ENCODE measurements at places on chromosomes 11 and 22.
A peak's percentile ranks its signal among the peaks of the same experiment; 100 is the strongest.

DNA sequence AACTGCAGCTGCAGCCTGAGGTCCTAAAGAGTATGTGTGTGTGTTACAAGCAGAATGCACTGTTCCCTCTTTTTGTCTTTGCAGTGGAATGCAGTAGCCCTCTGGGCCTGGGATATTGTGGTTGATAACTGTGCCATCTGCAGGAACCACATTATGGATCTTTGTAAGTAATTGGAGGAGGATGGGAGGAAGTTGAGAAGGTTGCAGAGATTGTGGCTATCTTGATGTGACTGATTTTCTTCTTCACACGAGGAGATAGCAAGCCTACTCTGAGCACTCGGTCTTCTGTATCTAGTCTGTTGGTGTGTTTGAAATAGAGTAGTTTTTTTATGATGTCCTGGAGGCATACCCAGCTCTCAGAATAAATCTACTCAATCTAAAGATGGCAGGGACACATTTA lies 2.3 kb downstream of the RBX1 start:
- DNase-seq = no peak

DNA sequence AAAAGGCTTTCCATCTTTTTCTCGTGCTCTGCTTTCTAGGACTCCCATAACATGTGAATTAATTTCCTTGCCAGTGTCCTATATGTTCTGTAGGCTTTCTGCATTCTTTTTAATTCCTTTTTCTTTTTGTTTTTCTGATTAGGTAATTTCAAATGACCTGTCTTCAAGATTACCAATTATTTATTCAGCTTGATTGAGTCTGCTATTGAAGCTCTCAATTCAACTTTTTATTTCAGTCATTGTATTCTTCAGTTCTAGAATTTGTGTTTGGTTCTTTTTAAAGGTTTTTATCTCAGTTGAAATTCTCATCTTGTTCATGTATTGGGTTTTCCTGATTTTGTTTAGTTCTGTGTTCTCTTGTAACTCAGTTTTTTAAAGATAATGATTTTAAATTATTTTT lies 14.5 kb downstream of the PATE3 start:
- DNase-seq = no peak

DNA sequence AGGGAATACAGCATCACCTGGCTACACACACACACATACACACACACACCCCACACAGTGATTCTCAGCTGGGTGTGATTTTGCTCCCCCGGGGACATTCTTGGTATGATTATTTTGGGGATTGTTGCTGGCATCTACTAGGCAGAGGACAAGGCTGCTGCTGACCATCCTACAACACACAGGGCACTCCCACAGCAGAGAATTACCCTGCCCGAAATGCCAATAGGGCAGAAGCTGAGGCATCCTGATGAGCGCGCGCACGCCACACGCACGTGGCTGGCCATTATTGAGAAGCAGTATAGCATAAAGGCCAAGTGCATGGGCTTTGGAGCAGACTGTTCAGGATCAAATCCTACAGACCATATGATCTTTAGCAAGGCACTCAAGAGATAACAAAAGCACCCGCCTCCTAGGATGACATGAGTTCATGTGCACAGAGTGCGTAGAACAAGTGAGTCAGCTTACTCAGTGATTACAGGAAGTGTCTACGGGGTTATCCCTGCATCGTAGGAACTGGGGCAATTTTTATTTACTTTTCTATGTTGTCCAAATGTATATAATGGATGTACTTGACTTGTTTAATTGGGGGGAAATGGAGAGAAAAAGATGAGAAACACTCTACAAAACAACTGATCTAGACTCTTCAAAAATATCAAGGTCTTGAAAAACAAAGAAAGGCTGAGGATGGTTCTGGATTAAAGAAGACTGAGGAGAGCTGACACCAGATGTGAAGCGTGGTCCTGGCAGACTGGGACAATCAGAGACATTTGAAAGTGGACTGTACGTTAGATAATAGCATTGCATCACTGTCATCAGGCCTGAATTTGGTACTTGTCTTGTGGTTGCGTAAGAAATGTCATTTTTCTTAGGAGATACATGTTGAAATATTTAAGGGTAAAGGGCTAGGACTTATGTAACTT lies 7.2 kb upstream of the EHD1 start:
- DNase-seq = peak; percentile 95

GRCh38 chr22:49685116-49685515 lies 142.6 kb downstream of the BRD1 start:
- DNase-seq = no peak

GRCh38 chr11:65316227-65317024 lies 1.8 kb downstream of the CDC42EP2 start:
- peak; percentile 86 for DNase-seq

DNA sequence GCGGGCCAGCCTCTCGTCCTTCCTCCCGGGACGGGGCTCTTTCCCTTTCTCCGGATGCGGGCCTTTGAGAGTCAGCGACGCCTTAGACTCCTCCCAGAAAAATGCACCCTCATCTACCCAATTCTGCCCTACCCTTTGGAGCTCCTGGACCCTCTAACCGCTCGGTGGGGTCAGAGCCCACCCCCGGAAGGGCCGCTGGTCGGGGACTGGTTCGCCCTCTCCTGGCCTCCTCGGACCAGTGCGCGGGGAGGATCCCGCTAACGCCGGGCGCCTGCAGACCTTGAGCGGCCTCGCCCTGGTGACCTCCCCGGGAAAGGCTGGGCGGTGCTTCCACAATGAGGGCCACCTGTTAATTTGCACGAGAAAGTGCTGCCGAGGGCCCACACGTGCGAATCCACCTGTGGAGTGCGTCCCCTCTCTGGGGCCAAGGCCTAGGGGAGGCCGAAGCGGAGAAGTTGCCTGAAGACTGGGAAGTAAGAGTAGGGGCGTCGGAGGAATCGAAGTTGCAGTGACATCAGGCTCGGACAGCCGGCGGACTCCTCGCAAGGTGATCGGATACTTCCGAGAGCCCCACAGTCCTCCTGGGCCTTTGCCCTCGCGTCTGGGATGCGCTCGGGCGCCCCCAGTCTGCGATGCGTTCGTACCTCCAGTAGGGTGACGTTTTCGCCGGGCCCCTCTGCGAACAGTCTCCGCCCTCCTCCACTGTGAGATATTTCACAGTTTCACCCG lies 61.5 kb downstream of the ENDOD1 start:
- peak; percentile 90 for DNase-seq

GRCh38 chr11:12941671-12942070 lies 67.4 kb upstream of the RASSF10 start:
- no peak for DNase-seq

DNA sequence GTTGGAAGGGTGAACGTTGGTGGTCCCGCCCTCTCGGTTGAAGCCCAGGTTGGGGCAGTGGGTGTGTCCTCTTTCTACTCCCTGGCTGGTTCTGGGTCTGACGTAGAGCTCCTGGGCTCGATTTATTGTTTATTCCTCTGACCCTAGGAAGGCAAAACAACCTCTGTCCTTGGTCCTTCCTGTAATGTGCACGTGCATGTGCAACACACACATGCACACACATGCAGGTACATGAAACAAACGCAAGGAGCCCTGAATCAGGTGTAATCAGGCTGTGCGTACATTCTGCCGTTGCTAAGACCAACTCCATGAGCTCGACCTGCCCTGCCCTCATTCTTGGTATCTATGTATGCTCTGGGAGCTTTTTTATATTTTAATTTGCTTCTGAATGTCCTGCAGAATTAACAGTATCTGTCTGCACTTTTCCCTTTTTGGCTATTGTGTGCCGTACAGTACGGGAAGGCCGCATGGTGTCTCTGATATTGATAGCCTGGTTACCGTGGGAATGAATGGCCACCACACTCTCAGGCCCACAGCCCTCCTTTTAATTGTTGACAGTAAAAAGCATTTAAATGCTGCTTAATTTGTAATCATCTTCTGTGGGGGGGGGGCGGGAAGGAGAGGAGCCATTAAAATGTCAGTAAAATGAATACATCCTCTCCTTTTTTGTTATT lies 66.0 kb upstream of the NNMT start:
- DNase-seq = no peak

DNA sequence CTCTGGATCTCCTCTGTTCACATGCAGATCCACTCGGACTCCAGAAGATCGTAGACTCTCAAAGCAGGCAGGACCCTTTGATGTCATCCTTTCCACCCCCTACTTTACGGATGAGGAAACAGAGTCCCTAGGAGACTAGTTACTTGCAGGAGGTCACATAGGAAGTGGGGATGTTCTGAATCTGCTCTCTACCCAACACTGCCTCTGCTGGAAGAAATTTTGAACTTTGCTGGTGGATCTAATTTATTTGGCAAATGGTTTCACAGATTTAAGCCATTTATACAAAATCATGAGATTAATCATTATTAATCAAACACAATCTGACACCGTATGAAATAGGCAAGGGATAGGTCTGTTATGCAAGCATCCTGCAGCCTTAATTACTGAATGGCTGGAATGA lies 55.0 kb upstream of the USP47 start:
- no peak for DNase-seq

GRCh38 chr11:74608431-74608830 lies 16.0 kb downstream of the POLD3 start:
- DNase-seq = no peak

GRCh38 chr11:113593698-113594308 lies 112.3 kb downstream of the TMPRSS5 start:
- DNase-seq = peak; percentile 57

- no peak for DNase-seq
Measured at GRCh38 chr11:95545116-95545875, 244.3 kb downstream of the FAM76B start.

DNA sequence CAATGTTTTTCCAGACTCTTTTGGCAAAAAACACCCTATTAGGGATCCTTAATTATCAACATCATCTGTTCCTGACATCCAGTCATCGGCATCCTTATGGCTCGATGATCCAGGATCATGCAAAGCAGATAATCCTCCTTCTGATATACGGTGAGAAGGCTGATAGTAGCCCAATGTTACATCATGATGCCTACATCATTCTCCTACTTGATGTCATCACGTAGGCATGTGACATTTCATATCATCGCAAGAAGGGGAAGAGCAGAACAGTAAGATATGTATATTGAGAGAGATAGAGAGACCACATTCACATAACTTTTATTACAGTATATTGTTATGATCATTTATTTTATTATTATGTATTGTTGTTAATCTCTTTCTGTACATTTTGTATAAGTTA lies 168.6 kb downstream of the ADAMTS15 start:
- DNase-seq = peak; percentile 62

DNA sequence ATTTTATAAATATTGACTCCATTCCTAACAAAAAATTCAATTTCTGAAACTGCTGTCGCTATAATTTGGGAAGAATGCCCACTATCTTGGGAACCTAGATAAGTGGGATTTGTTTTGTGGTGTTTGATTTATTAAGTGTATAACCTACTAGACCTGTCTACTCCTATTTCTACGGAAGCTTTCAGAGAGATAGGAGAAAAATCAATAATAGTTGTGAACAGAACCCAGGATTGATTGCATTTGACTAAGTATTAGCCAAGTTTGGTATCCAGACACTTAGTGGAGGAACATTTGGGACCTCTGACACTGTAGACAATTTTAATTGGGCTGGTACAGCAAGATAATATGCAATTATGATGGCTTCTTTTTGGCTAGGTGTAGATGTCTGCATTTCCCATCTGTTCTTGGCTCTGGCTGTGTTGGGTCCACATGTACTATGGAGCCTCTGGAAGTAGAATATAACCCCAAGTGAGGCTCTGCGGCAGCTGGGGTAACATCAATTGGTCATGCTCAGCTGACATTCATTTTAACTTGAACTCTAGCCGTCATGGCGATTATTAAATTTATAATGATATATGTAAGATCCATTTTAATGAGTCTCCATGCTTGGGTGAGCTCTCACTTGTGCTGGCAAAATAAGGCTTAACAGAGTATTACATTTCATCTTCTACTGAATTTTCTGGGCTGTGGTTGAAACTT lies 111.5 kb upstream of the E2F8 start:
- no peak for DNase-seq

DNA sequence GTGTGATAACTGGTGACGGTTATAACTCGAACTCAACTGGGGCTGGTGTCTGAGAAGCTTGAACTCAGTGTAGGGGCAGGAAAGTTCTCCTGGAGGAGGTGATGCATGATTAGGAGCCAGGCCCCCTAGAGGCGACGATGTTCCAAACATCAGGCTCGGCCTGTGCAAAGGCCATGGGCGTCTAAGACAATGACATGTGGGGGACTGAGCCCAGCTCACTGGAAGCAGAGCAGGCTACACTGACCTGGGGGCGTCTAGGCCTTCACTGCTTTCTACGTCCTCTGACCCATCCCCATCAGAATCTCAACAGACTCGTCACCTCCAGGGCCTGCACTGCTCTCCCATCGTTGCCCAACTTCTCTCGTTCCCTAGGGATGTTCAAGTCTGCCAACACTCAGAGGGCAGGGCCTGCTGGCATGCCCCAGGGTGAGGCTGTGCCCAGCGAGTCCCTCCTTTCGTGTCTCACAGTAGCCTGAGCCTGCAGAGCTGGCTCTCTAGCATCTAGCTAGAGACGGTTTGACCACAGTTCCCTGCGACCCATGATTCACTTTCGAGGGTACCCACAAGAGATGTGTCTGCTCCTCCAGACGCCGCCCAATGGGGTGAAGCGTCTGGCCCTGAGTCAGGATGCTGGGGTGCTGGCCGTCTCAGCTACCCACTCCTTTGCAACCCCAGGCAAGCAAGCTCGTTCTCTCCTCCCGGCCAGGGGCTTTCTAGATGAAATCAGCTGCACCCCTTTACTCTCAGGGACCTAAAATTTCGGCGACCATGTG lies 1.1 kb upstream of the ATG16L2 start:
- DNase-seq = peak; percentile 71

DNA sequence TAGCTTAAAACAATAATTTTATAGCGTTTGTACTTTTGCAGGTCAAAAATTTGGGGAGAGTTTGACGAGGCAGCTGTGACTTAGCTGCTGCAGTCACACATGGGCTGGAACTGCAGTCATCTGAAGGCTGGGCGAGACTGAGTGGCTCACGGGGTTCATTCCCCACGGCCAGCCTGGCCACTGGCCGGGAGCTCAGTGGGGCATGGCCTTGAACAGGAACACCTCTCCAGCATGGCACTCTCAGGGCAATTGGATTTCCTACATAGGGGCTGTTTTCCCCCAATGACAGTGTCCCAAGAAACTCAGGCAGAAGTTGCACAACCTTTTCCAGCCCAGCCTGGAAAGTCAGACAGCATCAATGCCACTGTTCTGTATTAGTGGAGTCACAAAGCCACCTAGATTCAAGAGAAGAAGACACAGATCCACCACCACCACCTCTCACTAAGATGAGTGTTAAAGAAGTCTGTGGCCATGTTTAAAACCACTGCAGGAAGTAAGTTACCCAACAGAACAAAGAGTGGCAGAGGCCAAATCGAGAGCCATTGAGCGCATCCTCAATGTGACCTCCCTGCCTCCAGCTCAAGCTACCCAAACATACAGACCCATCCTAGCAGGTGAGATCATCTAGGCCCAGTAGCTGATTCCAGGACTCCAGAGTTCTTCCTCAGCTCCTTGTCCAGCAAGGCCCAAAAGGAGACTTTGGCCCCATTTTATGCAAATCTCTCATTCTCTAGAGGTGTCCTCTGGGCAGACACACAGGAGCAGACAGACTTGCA lies 618.7 kb upstream of the CADM1 start:
- DNase-seq = no peak

- DNase-seq = no peak
Measured at GRCh38 chr22:36256478-36256877, 3.5 kb downstream of the APOL1 start.
